Head of caudate nucleus (tissue), 42 donors: ENCODE measurements at places on chromosomes 5 and 9.

DNA sequence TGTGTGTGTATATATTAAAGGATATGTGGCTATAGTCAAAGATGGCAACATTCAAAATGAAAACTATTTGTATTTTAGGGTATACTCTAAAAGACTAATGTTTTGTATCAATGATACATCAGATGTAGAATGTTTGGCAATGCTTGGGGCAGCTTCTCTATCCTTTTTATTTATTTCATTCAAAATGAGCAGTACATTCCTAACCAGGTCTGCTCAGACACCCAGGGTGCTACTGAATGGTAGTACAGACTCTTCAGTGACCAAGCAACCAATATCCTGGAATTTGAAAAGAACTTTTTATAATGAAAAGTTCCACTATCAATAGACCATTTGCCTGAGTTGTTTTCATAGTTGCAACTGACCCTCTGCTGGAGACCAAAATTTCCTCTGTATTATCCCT lies 23.9 kb downstream of the MEGF9 start:
- DNase-seq, result no peak

DNA sequence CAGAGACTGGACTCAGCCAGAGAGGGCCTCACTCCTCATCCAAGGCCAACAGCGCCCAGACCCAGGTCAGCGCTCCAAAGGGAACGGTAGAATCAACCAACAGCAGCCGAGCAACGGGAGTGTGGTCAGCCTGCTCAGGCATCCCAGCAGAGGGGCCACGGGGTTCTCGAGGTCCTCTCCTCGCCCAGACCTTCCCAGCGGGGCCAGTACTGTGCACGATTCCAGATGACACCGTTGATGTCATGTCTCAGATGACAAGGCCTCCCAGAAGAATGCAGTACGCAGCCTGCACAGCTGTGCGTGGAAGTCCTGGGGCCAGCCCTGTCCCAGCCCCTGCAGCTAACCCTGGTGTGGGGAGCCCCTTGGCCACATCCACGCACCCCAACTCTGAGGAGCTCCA lies 141.0 kb upstream of the PPP1R26 start:
- no peak for DNase-seq

GRCh38 chr9:73549991-73550390 lies 398.3 kb downstream of the ANXA1 start:
- DNase-seq, result no peak

DNA sequence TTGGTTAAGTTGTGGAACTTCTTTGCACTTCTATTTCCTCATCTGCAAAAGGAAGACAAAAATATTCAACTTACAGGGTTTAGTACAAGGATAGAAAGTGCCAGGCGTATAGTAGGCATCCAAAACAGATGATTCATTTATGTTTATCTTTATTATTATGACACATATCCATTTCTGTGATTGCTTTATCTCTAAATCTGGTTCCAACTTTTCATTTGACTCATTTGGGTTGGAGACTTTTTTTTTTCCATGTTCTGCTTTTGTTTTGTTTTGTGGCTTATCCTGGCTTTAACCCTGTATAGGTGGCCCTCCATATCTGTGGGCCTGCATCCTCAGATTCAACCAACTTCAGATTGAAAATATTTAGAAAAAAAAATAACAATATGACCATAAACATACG lies 186.7 kb upstream of the SLC24A2 start:
- DNase-seq, result no peak

- DNase-seq, result no peak
Observed at GRCh38 chr5:145918397-145918796, 18.0 kb upstream of the SH3RF2 start.

DNA sequence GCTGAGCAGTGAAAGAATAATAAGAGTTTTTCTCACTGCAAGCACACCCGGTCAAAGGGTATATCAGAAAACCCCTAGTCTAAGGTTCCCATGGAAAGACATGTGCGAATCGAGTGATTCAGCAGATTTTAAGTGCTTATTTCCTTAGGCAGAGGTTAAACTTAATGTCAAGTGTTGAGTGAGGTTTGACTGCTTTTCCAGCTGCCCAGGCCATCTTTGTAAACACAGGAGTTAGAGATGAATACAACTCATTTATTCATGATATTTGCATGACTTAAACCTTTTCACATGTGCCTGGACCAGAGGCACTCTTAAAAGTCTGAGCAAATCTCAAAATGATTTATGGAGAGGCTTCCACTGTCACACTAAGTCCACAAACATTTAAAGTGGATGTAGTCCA lies 137.8 kb upstream of the RGMB start:
- DNase-seq, result no peak

- no peak for DNase-seq
Observed at GRCh38 chr9:115165233-115165632, 47.3 kb upstream of the TNC start.

GRCh38 chr5:119273391-119273839 lies 82.4 kb upstream of the TNFAIP8 start:
- DNase-seq, result no peak

GRCh38 chr5:144183254-144183889 lies 12.7 kb downstream of the KCTD16 start:
- no peak for DNase-seq

- no peak for DNase-seq
Observed at GRCh38 chr5:10530601-10531320, 33.1 kb upstream of the ANKRD33B start.

DNA sequence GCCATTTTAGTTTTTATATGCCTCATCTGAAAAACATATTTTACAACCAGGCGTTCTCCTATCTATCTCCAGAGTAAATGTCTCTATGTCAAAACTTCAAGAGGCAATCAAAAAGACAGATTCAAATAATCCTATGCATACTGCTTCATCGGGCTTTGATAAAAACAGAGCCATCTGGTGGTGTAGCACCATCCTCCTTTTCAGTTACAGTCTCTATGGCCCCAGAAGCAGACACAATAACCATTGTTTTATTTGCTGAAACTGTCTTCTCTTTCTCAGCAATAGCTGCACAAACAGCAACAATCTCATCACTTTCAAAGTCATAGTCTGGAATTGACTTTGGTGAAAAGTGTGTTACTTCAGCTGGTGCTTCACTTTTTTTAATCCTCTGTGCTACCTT lies 36.3 kb downstream of the PTGER4 start:
- DNase-seq, result no peak

- DNase-seq, result no peak
Observed at GRCh38 chr9:68625559-68625958, 79.5 kb upstream of the PIP5K1B start.

DNA sequence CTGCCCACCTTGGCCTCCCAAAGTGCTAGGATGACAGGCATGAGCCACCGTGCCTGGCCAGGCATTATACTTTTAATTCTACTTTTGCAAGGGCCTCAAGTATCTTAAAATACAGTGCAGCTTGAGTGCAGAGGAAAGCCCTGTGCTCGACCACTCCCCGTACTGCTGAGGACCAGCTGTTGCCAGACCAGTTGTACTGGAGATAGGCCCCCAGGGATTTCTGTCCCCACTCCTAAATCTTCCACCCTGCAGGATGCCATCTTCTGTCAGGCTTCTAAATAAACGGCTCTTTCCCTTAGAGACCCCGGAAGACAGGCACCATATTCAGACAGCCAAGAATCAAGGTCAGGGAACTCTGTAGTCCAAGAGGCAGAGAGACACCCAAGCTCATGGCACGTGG lies 16.6 kb upstream of the PSMD5 start:
- no peak for DNase-seq

DNA sequence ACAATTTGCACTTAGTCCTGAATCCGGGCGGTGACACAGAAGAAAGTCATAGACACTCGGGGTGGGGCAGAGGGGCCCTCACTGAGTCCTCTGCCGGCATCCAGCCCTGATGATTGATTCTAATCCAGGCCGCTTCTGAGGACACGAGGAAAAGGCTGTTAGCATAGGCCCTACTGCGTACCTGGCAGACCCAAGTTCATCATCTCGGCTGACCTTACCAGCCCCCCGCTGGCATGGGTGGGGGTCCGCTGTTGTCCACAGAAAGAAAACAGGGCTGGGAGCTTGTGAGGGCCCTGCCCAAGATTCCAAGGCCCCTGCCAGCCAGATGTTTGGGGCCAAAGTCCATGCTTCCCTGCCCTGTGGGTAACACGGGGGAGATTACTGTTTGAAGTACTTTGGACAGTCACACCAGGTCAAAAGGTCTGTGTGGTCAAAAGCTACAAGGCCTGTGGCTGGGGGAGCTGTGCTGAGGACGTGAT lies 24.5 kb downstream of the ERGIC1 start:
- DNase-seq, result no peak

GRCh38 chr9:79329861-79330260 lies 241.9 kb upstream of the TLE4 start:
- no peak for DNase-seq

GRCh38 chr5:178801021-178801420 lies 58.7 kb upstream of the ZNF354B start:
- no peak for DNase-seq

- DNase-seq, result no peak
Observed at GRCh38 chr5:72152545-72152944, 45.3 kb downstream of the MAP1B start.

DNA sequence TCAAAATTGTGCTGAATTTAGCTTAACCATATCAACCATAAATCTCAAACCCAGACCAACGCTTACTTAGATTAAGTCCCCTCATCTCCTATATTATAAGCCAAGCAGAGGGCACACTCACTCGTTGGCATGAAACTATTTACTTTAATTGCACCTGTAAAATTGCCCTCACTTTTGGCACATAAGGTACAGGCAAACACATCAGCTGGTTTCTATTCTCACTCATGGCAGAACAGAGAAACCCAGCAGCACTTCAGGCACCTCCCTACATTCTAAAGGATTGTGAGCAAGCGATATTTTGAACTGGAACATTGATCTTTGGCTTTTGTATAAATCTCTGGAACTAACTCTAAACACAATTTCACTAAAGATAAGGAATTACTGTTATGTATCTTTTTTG lies 845.6 kb upstream of the CDH6 start:
- DNase-seq, result no peak

GRCh38 chr9:27019589-27019988 lies 14.1 kb upstream of the LRRC19 start:
- DNase-seq, result no peak

GRCh38 chr9:135647884-135648283 lies 8.5 kb upstream of the GLT6D1 start:
- DNase-seq, result no peak

- no peak for DNase-seq
Observed at GRCh38 chr5:57594436-57594835, 111.8 kb upstream of the ACTBL2 start.

DNA sequence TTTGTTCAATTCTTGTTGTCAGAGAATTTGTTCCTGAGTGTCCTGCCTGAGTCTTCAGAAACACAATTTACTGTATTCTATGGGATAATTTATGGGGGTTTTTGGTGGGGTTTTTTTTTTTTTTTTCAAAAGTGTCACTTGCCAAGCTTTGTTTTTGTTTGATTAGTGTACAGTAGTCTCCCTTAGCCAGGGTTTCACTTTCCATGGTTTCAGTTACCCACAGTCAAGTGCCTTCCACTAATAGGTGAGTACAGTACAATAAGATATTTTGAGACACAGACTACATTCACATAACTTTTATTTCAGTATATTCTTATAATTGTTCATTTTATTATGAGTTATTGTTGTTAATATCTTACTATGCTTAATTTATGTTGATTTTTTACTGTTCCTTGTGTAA lies 25.0 kb upstream of the AUH start:
- DNase-seq, result no peak

GRCh38 chr5:168611165-168611564 lies 32.0 kb upstream of the PANK3 start:
- no peak for DNase-seq

DNA sequence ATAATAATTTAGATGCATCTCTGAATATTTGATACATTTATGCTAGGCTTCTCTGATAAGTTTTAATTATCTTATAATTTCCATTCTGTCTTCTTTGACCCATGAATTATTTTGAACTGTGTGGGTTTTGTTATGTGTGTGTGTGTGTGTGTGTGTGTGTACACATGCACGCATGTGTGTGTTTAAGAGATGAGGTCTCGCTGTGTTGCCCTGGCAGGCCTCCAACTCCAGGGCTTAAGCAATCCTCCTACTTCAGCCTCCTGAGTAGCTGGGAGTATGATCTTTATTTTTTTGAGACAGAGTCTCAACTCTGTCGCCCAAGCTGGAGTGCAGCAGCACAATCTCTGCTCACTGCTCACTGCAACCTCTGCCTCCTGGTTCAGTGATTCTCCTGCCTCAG lies 75.4 kb downstream of the NDUFAF2 start:
- no peak for DNase-seq

- no peak for DNase-seq
Observed at GRCh38 chr5:84859056-84859455, 474.4 kb upstream of the EDIL3 start.
